ENCODE measurements at places on chromosomes 5 and 9.

DNA sequence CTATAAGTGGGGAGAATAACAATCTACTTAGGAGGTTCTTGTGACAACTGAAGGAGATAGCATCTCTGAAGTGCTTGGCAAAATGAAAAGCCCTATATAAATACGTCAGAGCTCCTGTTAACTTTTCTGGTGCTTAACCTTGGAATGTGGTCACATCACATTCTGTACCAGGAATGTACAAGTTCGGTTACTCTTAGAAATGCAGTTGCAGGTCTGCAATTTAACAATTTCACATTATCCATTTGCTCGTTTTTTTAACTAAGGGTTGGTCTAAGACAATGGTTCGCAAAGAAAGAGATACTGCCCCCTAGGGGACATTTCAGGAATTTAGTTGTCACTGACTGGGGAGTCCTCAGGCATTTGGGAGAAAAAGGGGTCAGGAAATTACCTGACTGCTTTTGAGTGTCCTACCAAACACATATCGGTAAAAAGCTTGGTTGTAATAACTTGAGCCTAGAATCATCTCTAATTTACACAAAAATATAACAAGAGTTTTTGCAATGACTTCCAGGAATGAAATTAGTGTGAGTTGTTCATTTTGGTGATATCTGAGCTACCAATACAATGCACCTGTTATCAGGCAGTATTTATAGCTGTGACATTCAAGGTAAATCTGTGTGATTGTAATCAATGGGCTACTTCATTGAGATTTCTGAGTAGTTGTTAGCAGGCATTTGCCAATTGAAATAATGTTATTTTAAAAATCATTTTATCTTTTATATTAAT, 5.4 kb upstream of the HBEGF start:
- peak; percentile 83 for DNase-seq

- no peak for DNase-seq
These were observed 28.4 kb downstream of the SPZ1 start for GRCh38 chr5:80348171-80348570.

GRCh38 chr9:27205198-27205597, 91.8 kb downstream of the EQTN start:
- no peak for DNase-seq

- DNase-seq: no peak
These were observed 86.6 kb downstream of the LMX1B start for GRCh38 chr9:126700296-126700695.

GRCh38 chr9:91536211-91536691, 112.6 kb upstream of the NFIL3 start:
- no peak for DNase-seq

DNA sequence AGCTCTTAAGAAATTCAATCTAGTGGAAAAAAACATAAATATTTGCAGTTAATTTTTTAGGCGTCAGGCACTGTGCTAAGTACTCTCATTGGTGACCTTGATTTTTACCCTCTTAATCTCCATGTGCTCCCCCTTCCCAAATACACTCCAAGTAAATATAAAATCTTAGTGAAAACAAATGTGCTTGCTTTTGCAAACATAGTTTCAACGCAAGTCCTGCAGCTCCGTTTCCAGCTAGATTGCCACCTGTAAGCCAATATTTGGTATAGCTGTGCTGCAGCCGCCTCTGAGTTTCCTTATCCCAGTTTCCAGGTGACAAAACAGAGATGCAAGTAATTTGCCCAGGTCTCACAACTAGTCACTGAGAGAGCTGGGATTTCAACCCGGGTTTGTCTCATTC, 1.9 kb upstream of the MTMR12 start:
- no peak for DNase-seq

- DNase-seq: no peak
These were observed 210.5 kb downstream of the PALM2AKAP2 start for GRCh38 chr9:109990541-109990940.

- DNase-seq: no peak
These were observed 191.4 kb downstream of the MTRR start for GRCh38 chr5:8060235-8060952.

DNA sequence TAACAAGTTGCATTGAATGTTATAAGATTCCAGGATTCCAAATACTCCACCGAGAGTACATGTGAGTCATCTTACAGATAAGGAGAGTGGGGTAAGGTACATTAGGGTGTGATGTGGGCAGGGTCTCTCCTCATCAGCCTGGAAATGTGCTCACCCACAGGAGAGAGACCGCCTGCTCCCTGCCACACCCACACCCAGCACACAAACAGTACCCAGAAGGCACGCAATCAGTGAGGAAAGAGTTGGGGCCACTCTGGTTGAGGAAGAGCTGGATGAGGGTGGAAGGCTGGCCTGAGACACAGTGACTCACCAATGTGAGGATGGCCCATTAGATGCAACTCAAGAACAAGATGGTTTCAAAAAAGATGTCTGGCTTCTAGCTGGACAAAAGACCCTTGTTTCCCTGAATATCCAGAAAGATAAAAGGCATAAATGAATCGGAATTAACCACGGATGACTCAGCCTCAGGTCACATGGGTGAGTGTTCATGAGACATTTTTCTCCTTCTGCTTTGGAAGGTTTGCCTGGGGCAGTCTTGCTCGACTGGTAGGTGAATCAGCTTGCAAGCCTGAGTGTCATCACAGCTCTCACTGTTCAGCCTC, 51.1 kb upstream of the LHFPL2 start:
- no peak for DNase-seq

GRCh38 chr9:15153961-15154360, 153.1 kb downstream of the TTC39B start:
- DNase-seq: no peak

DNA sequence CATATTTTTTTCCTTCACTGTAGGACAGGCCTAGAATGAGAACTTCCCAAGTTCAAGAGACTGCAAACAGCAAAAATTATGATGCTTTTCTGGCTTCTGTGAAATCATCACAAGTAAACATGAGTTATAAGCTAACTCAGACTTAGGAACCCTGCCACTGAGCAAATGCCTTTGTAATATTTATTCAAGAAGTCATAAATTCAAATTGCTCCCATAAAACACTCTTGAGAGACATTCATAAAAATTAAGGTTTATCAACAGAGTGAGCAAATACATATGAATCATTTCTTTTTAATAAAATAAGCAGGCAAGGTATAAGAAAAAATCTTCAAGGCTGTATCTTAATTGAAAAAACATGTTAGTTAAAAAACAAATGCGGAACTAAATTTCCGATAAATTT, 124.2 kb downstream of the GNA14 start:
- no peak for DNase-seq

GRCh38 chr5:130206686-130207085, 302.4 kb downstream of the CHSY3 start:
- DNase-seq: no peak

DNA sequence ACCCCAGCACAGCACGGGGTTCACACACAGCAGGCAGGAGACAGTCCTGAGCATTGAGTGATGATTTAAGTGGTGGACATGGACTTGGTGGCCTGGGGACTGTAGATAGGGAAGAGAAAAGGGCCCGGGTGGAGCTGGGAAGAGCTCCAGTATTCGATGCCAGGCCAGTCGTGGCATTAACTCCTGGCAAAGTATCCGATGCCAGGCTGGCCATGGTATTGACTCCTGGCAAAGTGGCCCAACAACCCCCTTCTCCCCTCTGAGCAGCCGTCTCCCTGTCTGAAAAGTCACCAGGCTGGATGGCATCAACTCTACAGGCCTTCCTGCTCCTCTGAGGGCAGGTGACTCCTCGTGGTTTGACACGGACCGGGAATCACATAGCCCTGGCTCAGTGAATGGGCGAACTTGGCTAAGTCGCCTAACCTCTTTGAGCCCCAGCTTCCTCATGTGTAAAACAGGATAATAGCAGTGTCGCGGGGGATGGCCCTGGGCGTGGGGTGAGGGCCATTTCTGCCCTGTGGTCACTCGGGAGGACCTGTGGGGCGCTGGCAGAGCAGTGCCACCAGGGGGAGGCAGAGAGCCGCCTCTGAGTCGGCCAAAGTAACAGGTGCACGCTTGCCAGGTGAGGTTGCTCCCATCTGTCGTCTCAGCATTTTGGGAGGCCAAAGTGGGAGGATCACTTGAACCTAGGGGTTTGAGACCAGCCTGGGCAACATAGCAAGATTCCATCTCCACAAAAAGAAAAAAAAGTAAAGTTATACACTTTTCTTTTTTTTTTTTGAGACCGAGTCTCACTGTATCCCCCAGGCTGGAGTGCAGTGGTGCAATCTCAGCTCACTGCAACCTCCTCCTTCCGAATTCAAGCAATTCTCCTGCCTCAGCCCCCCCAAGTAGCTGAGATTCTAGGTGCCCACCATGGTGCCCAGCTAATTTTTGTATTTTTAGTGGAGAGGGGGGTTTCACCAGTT, 5.7 kb upstream of the SEC16A start:
- DNase-seq: peak; percentile 91

DNA sequence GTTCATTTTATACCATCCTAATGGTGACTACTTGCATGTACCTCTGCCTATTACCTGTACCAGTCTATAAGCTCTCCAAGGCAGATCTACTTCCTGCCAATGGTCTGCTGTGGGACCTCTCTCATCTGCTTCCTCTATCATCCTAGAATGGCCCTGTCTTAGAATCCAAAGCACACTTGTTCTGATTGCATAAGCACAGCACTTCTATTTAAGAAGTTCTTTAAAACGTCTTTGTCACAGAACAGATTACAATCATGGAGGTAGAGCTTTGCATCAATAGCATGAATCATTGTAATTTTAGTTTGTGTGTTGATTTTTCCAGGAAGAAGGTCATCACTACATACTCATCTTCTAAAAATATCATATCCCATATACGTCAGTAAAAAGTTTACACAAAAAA, 131.8 kb upstream of the ACOT12 start:
- DNase-seq: no peak

DNA sequence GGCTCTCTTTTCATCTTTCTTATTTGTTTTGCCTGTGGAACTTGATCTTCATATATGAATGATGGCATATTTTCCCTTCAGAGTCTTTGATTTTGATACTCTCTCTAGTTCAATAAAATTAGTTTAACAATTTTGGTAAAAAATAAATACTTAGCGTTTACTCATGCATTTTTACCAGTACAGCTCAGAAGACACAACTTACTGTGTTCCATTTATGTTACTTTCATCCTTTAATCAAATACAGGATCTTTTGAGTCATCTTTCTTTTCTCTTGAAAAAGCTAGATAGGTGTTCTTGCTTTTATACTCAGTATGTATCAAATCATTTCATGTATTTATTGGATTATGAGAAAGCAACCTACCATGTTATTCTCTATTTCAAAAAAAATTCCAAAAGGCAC, 47.1 kb upstream of the RICTOR start:
- no peak for DNase-seq

GRCh38 chr5:115818821-115819220, 2.4 kb upstream of the CDO1 start:
- DNase-seq: no peak

DNA sequence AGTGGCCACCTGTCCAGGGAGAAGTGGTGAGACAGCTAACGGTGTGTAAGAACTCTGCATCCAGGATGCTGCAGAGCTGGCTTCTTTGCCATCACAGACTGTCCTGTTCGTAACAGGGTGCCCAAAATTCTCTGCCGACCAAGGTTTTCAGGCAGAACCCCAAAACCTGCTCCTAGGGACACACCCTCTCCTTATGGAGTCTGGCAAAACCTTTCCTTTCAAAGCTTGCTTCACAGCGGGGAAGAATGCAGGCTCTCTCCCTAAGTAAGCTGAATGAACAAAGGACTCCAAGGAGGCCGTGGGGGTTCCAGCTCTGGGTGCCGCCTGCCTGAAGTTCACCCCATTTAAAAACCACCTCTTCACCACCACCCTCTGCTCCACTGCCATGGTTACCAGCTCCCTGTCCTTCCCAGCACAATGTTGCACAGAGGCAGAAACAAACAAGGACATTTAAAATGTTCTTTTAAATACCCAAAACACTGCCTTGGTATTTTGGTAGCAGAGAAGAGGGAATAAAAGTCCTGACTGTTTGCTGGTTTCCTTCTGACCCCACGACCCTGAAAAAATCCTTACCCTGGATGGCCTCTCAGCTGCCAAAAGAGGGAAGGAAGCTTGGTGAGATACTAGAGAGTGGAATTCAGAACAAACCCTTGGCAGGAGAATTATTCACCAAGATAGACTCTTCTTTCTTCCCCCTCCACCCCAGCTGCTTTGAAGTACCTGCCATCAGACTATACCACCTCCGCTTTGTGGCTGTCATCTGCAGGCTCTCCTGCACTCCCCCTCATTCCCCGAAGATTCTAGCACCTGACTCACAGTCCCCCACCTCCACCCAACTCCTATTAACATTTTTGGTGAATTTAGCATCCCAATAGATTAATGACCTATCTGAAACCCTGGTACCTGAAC, 7.1 kb upstream of the KLF9 start:
- DNase-seq: peak; percentile 41

GRCh38 chr9:100670719-100671118, 92.8 kb downstream of the CAVIN4 start:
- DNase-seq: no peak

GRCh38 chr9:136237486-136238341, 7.9 kb downstream of the QSOX2 start:
- no peak for DNase-seq

- peak; percentile 70 for DNase-seq
These were observed 47.5 kb downstream of the DAB2IP start for GRCh38 chr9:121698627-121699570.

DNA sequence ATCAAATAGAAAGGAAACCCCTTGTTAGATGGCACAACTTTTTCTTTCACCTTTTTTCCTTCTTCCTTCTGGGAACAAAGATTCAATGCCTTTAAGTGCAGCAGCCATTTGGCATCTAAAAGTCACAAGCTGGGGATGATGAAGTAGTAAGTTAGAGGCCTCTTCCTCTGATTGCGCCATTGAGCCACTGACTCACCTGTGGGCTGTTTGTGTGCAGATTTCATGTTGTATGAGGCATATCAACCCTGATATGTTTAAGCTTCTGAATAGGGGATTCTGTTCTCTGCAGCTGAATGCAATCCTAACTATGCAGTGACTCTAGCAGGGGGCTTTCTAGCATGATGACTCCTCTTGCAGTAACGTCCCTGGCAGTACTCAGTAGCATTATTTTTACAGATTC, 599.9 kb downstream of the CSNK1G3 start:
- DNase-seq: no peak

DNA sequence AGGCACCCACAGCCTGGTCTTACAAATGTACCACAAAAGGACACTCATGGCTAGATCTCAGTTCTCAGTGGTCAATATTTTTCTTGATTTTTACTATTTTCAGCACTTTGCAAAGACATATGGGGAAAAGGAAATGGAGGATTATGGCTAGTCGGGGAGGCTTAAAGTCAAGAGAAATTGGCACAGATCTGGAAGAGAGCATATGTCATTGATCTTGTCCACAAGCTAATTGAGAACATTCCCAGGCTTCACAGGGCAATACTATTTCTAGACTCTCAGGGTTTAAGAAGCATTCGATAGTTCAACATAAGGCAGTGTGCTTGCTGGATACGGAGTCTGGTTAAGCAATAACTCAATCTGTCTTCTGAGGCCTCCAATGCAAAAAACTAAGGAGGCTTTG, 285.8 kb downstream of the ZNF608 start:
- DNase-seq: no peak

Data from RPMI8226 (cell line).